ENCODE measurements at places on chromosomes 5 and 9.

- DNase-seq = no peak
Observed at GRCh38 chr5:136420168-136420898, 55.0 kb upstream of the TRPC7 start.

DNA sequence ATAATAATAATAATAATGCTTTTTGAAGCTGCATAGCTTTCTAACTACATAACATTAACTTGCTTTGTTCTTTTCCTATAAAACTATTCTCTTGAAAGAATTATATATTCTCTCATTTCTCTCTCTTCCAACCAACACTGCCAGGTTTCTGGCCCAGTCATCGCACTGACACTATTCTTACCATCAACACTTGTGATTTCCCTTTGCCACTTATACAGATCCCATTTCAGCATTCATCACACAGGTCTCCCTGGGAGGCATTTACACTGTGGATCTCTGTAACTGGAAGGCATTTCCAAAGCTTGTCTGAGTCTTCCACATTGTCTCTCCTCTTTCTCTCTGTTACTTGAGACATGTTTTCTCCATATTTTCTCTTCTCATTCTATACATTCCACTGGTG, 777.8 kb upstream of the ACO1 start:
- DNase-seq = no peak

GRCh38 chr9:4160249-4160648, 139.6 kb downstream of the GLIS3 start:
- no peak for DNase-seq

GRCh38 chr5:67200809-67201562, 4.4 kb upstream of the CD180 start:
- DNase-seq = no peak

GRCh38 chr5:10543585-10544040, 20.3 kb upstream of the ANKRD33B start:
- DNase-seq = no peak

- no peak for DNase-seq
Observed at GRCh38 chr9:115088860-115089259, 29.1 kb downstream of the TNC start.
